ENCODE measurements at places on chromosomes 7 and 10. TPM values are rescaled to one million over a fixed set of nuclear protein-coding genes. Genes with fewer than 3 reads are reported as not detected.

Gene MMP21
- 0.14 TPM for total RNA-seq

Gene TRIM4
- 13.5 TPM for total RNA-seq

DNA sequence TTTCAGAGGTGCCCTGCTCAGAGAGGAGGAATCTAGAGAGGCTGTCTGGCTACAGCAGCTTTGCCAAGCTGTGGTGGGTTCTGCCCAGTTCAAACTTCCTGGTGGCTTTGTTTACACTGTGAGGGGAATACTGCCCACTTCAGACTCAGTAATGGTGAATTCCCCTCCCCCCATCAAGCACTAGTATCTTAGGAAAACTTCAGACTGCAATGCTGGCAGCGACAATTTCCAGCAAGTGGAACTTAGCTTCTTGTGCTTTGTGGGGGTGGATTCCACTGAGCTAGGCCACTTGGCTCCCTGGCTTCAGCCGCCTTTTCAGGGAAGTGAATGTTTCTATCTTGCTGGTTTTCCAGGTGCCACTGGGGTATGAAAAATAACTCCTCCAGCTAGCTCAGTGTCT, 42.8 kb downstream of the CYP2C8 start:
- ATAC-seq: no peak

DNA sequence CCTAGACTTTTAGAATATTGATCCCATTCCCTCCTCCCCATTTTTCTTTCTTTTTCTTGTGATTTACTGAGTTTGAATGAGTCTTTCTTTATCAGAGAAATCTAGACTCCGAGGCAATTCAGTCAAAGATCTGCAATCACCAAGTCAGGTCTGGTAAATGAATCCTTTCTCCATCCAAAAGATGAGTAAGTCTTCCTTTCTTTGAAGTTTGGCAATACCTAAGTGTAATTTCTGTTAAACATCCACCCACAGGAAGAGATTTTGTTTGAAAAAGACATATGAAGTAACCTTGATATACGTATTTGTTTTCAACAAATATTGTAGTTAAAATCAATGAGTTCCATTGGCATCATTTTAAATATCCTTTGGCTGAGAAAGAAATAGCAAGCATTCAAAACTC, 58.3 kb downstream of the SLC39A12 start:
- ATAC-seq: no peak

Gene CALML3
- not detected for total RNA-seq

DNA sequence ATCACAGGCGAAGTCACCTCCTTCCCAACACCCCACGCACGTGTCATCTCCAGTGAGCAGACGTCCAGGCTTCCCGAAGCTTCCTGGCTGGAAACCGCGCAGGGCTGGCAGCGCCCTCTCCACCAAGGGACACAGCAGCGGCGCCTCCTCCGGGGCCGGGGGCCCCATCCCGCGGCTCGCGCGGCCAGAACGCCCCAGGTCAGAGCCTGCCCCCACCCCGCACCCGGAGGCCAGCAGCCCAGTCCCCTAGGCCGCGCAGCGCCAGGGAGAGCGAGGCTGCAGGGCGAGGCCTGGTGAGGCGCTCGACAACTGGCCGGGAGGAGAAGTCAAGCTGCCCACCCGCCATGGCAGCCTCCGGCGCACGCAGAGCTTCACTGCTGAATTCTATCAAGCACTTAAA, 247.0 kb downstream of the SEMA3D start:
- ATAC-seq: no peak

Gene GNAT3
- total RNA-seq: not detected

- ATAC-seq: no peak
Observed at GRCh38 chr10:98425511-98426352, 10.8 kb upstream of the PYROXD2 start.

- ATAC-seq: peak; percentile 8
Observed at GRCh38 chr7:130951976-130952876, 218.2 kb upstream of the KLF14 start.

DNA sequence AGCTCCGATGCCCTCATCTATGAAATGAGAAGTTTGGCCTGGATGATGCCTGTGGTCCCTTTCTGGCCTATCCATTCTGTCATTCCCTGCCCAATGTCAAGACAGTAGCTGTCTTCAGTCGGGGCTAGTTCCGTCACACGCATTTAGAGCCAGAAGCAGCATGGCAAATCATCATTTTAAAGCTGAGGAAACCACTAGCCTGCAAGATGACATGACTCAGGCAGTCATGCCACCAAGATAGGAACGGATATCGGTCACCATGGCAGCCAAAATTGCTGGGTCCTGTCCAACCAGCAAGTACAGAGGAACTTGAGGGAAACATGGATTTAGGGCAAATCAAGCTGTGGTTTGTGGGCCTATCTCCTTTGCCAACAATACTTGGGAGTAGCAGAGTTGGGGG, 64.5 kb upstream of the MRLN start:
- ATAC-seq: no peak

DNA sequence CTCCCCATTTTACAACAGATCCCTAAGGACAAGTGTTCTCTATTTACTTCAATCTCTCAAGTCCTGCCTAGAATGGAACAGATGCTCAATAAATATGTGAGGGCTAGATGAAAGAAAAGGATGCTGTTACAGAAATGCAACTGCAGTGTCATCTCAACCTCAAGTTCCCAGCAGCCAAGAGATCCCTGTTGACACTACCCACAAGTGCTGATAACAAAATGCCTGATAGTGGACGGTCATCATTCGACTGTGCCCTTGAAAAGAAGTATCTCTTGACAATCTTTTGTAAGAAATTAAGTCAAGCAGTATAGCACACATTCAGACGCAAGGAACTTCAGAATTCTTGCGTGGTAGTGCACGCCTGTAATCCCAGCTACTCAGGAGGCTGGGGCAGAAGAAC, 133.2 kb downstream of the PARD3 start:
- no peak for ATAC-seq

Gene RINT1
- total RNA-seq: 26.0 TPM

GRCh38 chr10:8352171-8353075, 297.9 kb downstream of the GATA3 start:
- peak; percentile 84 for ATAC-seq

GRCh38 chr7:90666186-90666585, 70.1 kb downstream of the CDK14 start:
- ATAC-seq: no peak

Gene CYP2C9
- total RNA-seq: 0.56 TPM

DNA sequence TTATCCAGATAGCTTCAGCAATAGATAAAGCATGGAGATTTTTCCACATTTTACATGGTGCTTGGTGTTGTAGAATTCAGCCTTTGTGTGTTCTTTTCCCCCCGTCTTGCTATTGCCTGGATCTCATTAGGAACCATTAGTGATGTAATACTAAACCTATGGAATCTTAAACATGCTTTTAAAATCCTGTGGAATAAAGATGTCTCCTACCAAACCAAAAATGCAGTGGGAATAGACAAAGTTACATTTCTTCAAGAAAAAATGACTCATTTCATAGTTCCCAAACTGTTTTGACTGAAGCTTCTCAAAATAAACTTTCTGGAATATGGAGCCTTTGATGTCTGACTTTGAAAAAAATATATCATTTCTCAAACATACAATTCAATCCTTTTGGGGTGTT, 44.0 kb downstream of the CALD1 start:
- ATAC-seq: no peak

- ATAC-seq: no peak
Observed at GRCh38 chr7:74216361-74216761, 6.6 kb downstream of the LAT2 start.

GRCh38 chr7:104653825-104654401, 325.5 kb downstream of the LHFPL3 start:
- no peak for ATAC-seq

Gene ADAM22
- total RNA-seq: 13.0 TPM

DNA sequence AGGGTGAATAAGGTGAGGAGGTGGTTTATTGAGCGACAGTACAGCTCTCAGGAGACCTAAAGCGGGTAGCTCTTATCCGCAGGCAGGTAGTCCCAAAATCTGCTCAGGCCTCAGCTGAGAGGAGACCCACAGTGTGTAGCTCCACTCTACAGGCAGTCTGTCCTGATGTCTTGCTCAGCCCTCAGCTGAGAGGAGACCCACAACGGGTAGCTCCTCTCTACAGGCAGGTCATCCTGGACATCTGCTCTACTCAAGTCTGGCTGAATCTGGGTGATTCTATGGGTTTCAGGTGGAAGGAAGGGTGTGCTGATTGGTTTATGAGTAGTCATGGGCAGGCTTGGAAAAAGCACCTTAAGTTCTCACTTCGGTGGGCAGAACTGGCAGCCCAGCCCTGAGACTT, 55.6 kb upstream of the ABCB5 start:
- ATAC-seq: no peak

Gene TAS2R41
- not detected for total RNA-seq

DNA sequence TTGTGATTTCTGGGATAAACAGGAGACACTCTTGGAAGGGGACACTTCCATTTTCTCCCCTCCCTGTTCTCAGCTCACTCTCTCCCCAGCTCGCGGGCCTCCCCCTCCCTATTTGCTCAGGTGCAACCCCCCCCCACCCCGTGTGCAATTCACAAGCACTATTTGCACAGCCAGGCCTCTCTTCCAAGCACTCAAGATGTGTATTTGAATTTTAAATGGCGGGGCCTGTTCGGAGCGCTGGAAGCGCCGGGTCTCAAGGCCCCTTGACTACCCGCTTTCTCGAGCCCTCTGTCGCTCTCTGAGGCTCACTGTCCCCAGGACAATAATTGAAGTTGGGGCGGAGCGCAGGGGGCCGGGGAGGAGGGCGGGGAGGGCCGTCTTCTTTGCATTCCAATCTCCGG, 7.8 kb downstream of the SHH start:
- ATAC-seq: no peak

- ATAC-seq: peak; percentile 92
Observed at GRCh38 chr7:1059200-1060091, 15.1 kb downstream of the GPR146 start.

Gene SLC16A12
- 14.7 TPM for total RNA-seq

DNA sequence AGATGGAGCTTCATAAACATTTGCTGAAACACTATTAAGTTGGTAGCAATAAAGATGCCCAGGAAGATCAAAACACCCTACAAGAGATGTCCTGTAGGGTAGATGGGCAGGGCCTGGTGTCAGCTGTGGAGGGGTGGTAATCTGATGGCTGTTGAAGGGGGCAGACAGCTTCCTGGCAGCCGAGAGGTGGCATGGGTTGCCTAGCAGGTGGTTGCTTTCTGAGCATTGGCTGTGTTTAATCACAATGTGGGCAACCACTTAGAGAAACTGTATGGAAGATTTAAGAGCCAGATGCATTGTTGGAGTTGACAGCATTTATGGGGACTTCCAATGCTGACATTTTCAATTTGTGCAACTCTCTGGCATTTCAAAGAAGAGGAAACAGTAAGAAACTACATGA, 79.9 kb upstream of the SLC26A5 start:
- no peak for ATAC-seq

DNA sequence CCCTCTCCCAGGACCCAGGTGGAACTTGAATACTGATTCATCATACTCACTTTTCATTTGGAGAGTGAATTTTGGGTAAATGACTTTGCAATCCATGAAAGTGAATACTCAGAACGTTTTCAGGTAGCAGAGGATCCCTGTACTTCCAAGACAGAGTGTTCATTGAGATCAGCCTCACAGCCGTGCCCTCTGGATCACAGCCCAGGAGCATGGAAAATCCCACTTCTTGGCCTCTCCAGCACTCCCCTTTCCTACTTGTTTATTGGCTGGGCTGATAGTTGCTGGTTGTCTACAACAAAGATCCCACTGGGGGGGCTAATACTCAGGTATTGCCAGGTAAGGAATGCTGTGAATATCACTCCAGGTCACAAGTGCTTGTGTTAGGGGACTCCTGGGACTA, 5.9 kb downstream of the GCK start:
- no peak for ATAC-seq

DNA sequence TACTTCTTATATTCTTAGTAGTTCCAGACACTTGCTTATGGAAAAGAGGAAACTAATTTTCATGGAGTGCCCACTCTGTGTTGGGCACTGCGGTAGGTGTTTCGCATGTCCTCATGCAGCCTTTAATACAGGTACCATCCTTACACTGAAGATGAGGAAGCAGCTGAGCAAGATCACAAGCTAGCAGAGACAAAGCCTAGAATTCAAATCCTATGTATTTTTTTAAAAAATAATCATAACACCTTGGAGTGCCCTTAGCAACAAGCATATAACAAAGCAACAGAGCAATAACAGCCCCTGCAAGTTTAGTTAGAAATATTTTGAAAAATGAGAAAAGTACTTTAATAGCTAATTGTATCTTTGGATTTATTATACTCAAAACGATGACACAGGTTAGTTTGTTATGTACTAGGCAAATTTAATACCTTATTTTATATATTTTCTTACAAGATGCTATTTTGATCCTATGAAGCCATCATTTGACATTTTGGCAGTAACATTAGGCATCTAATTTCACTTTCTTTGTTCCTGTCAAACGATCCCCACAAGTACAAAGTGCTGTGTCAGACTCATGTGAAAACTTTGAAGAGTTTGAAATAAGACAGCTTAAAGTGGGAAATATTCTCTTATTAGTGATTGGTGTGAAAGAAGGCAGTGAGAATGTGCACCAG, 245.8 kb downstream of the CDK14 start:
- no peak for ATAC-seq

- no peak for ATAC-seq
Observed at GRCh38 chr7:44043902-44044301, 600 bp upstream of the DBNL start.

Gene CPVL
- total RNA-seq: 25.3 TPM

- ATAC-seq: no peak
Observed at GRCh38 chr10:1316121-1316808, 260.1 kb downstream of the WDR37 start.

DNA sequence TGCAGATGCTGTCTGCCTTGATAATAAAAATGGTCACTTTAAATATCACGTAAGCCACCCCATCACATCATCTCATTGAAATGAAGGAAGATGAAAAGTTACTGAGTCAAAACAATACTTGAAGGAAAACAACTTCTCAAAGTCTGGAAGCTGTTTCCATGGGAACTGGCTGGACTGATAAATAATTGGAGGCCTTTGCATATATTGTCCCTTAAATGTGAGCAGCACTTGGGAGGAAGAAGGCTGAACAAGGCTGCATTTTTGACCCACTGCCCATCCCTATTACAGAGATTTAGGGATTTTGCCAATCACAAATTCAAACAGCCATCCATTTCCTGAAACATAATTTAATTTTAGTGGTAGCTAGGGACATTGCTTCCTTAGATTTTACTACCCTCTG, 18.2 kb upstream of the MAGI2 start:
- no peak for ATAC-seq
